ENCODE measurements at places on chromosomes 3 and 15.

DNA sequence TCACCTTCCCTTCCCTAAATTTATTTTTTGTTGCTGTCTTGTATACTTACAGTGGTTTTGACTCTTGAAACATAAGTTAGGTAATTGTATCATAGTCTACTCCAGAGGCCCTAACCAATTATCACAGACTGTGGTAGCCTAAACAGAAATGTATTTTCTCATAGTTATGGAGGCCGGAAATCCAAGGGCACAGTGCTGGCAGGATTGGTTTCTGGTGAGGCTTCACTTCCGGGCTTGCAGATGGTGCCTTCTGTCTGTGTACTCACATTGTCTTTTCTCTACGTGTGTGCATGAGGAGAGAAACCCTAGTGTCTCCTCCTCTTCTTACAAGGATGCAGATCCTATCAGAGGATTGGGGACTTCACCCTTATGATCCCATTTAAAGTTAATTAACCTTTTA lies 290.2 kb upstream of the KCNMB2 start:
- H3K4me3 ChIP-seq, result no peak overlapping the region
- no peaks in the 10 kb centered on the region for H3K36me3 ChIP-seq
- DNase-seq, result no peak

DNA sequence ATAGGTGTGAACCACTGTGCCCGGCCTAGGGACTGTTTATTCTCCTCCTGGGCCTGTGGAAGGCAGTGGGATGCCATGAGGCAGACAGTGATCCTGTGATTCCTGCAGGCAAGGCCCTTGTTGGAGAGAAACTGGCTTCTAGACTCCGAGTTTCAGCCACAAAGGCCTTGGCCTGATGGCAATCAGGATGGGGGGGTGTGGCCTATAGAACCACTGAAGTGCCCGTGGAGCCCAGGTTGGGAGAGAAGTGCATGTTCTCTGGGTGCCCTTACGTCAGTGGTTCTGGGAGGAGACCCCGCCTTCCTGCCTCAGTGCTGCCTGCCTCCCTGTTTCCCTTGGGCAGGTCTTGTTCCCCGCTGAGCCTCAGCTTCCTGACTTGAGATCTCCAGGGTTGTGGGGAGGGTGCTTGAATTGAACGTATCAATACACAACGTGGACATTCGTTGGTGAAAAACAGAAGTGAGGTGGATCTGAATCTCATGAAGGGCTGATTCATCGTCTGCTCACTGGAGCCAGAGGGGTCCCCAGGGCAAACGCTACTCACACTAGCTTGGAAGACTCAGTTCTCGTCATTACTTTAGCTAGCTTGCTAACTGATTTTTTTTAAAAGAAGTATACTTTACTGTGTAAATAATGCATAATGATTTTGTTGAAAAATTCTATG lies 31.8 kb downstream of the IRAK2 start:
- no peak overlapping the region for H3K4me3 ChIP-seq
- H3K27ac ChIP-seq, result peak overlapping the region; percentile 97
- H3K36me3 ChIP-seq, result peaks cover 4% of the 10 kb centered on the region
- no peaks in the 10 kb centered on the region for H3K27me3 ChIP-seq

GRCh38 chr3:114624571-114625181 lies 330.8 kb downstream of the TIGIT start:
- H3K36me3 ChIP-seq, result peaks cover 2% of the 10 kb centered on the region
- no peaks in the 10 kb centered on the region for H3K27me3 ChIP-seq
- H3K4me1 ChIP-seq, result no peaks in the 10 kb centered on the region
- DNase-seq, result no peak
- no peak overlapping the region for H3K27ac ChIP-seq
- H3K4me3 ChIP-seq, result no peak overlapping the region

DNA sequence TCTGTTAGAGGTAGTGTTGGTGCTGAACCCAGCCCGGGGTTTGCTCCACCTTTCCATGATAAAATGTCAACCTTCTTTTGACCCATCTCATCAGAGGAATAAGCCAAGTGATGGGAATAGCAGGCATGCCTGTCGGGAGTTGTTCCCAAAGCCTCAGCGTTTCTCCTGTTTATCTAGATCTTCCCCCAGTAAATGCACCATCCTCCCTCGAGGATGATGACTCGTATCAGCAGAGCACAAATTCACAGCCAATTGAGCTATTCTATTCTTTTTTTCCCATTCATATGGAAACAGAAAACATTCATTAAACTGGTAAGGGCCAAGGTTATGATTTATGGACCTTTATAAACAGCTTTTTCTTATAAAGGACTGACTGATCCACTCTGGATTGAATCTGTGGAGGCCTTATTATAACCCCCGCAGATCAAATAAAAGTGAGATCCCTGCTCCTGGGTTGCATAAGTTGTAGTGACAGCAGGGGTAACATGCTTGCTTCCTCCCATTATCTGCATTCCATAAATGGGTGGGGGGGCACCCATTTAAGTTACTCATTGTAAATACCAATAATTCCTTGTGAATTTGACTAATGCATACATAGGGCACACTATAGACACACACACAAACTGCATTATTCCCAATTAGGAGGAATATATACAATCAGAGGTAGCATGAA lies 207.3 kb downstream of the PLCL2 start:
- peaks cover 38% of the 10 kb centered on the region for H3K36me3 ChIP-seq
- peaks cover 31% of the 10 kb centered on the region for H3K4me1 ChIP-seq
- H3K27ac ChIP-seq, result no peak overlapping the region
- H3K27me3 ChIP-seq, result no peaks in the 10 kb centered on the region
- DNase-seq, result no peak

- peaks cover 29% of the 10 kb centered on the region for H3K4me1 ChIP-seq
- no peak overlapping the region for H3K27ac ChIP-seq
- H3K4me3 ChIP-seq, result peak overlapping the region; percentile 45
- peaks cover 19% of the 10 kb centered on the region for H3K36me3 ChIP-seq
- no peak for DNase-seq
- H3K27me3 ChIP-seq, result peaks cover 6% of the 10 kb centered on the region
These were observed 56.7 kb downstream of the MYO1E start for GRCh38 chr15:59315914-59316451.

Measured in activated naive CD8-positive, alpha-beta T cell treated with anti-CD3 and anti-CD28 coated beads, Interleukin-2, amount 10 ng/mL, durations not matched to agents 7 days and 5 days (primary cell).